Left ventricle myocardium inferior (tissue), 1 donor: ENCODE measurements at places on chromosomes 12 and 14.

GRCh38 chr12:75782069-75782581 is 249.5 kb downstream of the PHLDA1 start:
- DNase-seq, result no peak

- no peak for DNase-seq
Observed at GRCh38 chr12:6698352-6699046, 2.1 kb downstream of the PIANP start.

DNA sequence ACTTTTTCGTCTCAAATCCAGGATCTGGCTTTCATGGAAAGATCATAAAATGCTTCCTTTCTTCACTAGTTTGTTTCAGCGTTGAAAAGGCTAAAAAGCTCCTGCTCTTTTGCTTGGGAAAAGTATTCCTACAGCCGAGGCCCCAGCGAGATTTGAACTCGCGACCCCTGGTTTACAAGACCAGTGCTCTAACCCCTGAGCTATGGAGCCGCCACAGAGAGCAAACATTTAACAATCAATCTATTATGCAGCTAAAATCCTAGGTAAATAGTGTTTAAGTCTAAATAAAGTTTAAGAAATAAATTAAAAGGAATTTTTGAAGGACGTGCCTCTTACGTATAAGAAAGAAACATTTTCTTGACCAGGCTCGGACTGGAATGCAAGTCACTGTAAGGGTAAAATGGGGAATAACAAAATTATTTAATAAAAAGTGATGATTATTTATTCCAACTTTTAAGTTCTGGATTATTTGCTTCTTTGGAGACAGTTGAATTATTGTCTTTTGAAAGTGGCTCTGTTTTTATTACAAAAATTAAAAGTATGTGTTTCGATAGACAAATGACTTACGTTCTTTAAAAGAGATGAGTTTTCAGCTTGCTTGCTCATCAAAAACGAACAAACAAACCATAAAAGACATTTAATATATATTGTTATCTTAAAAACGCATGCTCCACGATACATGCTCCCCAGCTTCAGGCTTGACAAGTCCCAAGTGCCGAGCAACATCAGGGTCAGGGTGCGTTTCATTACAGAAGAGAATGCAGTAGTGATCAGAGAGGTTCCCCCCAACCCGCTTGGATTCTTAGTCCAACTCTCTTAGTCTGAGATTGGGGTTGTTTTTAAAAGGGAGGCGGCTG is 10.2 kb downstream of the OR6S1 start:
- DNase-seq, result no peak

- no peak for DNase-seq
Observed at GRCh38 chr14:31291210-31291609, 83.6 kb upstream of the HECTD1 start.

DNA sequence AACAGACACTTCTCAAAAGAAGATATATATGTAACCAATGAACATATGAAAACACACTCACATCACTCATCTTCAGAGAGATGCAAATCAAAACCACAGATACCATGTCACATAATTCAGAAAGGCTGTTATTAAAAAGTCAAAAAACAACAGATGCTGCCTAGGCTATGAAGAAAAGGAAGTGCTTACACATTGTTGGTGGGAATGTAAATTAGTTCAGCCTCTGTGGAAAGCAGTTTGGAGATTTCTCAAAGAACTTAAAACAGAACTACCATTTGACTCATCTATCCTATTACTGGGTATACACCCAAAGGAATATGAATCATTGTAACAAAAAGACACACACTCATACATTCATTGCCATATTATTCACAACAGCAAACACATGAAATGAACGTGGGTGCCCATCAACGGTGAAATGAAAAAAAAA is 35.1 kb downstream of the EIF2S3B start:
- DNase-seq, result no peak

DNA sequence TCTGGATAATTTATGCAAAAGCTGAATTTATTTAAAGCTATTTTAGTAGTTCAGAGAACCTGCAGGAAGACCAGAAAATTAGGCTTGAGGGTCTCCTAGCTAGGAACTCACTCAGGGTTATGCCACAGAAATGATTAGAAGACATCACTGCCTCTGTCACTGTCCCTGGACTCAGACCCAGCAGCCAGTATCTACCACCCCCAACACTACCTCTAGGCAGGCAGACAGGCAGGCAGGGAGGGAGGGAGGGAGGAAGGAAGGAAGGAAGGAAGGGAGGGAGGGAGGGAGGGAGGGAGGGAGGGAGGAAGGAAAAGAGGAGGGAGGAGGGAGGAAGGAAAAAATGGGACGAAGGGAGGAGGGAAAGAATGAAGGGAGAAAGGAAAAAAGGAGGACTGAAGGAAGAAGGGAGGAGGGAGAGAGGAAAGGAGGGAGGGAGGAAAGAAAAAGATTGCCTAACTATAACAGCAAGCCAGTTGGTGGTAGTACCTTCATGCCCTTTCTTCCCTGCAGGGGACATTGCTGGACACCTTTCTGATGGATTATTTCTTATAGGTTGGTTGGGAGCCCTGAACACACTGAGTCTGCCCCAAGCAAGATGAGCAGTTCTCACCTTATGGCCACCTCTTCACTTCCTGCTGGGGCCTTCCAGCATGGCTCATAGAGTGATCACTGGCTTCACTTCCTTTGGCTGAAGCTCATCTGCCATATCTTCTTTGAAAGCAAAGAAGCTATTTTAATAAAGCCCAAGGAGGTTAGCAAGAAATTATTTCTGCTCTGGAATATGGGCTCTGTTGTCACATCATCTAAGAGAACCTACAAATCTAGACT is 49.7 kb downstream of the KICS2 start:
- no peak for DNase-seq

GRCh38 chr12:101885912-101886561 is 8.7 kb downstream of the DRAM1 start:
- DNase-seq, result no peak
